Amniotic epithelial cell (primary cell): ENCODE measurements at places on chromosomes 16 and 17.

DNA sequence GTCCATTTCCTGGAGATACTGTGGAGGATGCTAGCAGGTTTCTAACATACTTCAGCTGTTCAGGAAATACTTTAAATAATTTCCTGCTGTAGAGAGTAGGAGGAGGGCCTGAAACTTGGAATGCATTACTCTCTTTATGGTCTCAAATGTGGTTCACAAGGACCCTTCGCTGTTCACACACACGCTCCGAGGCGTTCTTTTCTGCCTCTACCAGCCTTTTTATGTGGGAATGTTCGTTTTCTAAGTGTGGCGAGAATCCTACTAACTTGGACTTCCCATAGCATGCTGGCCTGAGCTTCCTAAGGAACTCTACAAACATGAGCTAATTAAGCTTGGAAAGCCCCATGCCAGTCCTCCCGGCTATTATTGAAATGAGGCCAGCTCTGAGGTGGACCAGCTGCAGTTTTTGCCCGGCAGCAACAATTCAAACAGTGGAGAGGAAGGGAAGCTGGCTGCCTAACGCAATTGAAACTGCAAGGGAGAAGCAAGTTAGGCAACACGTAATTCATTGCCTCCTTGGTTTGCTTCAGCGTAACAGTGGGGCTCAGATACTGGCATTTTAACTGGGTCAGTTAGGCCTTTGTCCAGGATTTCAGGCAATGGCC lies 18.9 kb downstream of the KPNA2 start:
- DNase-seq: peak; percentile 31

DNA sequence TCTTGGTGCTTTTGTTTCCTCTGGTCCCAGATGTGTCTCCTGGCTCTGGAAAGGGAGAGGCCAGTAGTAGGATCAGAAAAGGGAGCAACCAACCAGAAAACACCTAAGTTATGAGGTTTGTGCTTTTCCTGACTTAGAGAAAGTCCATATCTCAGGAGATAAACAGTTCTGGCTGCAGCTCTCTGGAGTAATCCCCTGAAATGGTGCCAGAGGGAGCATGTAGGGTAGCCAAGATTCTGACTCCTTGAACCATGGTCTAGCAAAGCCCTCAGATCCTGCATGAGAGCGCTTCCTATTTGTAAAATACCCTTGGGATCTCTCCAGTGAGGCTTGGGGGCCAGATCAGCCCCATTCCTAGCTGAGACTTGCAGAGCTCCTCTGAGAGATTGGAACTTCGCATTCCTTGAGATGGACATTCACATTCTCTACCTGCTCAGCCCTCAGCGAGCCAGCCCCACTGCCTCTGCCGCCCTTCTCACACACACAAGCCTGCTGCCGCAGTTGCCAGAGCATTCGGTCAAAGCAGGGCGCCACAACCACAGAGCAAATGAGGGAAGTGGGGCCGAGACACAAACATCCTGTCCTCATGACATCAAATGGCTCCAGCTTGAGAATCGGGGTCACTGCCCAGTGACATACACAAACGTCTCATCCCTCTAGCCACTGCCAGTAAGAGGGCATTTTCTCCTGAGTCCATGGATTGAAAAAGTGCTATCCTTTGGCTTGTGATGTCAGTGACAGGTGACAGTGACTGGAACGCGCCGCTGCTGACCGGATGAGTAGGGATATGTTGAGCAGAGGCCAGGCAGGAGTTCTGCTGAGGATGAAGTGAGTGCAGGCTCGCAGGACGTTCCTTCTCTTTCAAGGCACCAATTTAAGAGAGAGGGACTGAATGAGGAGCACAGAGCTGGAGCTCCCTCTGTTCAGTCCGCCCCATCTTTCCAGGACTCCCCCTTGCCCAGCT lies 5.0 kb downstream of the ABHD15 start:
- peak; percentile 66 for DNase-seq

DNA sequence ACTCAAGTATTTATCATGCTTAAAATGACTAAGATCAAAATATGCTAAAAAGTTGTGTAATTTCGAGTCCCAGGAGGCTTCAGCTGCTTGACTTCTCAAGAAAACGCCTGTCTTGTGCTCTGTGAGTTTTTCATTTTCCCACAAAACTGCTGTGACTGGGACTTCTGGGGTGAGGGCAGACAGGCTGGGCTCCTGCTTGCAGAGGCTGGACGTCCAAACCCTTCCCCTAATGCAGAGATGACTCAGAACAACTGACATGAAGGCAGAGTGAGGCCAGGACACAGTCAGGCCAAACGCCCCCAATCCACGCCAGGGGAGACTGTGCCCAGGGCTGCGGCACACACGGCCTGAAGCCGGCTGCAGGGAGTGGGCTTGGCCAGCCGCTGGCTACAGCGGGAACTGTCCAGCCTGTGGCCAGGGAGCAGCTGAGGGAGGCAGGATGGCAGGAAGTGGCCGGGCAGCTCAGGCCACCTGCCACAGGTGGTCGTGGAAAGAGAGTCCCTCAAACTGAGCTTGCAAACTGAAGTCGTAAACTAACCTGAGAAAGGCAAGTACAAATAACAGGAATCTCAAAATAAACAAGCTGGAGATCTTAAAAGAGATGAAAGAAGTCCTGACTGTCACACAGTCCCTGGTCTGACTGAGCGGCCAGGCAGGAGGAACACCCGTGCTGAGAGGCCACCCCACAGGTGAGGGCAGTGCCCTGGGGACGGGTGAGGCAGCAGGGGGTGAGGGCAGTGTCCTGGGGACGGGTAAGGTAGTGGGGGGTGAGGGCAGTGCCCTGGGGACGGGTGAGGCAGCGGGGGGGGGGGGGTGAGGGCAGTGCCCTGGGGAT lies 21.3 kb upstream of the HEXD start:
- peak; percentile 75 for DNase-seq

GRCh38 chr17:79803997-79804855 lies 7.3 kb upstream of the CBX8 start:
- DNase-seq: peak; percentile 22

GRCh38 chr17:56064506-56064905 lies 88.8 kb upstream of the ANKFN1 start:
- no peak for DNase-seq

- no peak for DNase-seq
Observed at GRCh38 chr17:56034197-56034635, 119.1 kb upstream of the ANKFN1 start.

DNA sequence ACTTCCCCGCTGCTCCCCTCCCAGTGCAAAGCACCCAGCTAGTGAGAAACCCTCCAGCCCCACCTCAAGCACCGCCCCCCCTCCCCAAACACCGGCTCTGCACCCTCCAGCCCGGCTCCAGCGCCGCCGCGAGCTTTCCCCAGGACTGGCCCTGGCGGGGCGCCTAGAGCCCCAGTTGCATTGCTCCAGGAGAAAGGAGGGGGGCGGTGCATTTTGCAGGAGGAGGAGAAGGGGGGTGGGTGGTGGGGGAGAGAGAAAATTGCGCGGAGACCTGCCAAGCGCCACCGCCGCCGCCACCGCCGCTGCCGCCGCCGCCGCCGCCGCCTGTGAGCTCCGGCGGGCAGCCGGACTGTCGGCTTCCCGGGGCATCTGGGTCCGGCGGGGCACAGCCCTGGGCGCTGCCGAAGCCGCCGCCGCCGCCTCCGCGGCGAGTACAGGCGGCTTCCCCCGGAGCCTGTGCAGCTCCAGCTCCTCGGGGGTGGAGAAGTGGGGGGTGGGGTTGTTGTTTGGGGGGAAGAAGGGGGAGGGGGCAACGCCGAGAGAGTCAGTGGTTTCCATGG lies 333 bp upstream of the NOG start:
- no peak for DNase-seq

GRCh38 chr17:51010173-51010675 lies 110.4 kb downstream of the SPAG9 start:
- DNase-seq: no peak

DNA sequence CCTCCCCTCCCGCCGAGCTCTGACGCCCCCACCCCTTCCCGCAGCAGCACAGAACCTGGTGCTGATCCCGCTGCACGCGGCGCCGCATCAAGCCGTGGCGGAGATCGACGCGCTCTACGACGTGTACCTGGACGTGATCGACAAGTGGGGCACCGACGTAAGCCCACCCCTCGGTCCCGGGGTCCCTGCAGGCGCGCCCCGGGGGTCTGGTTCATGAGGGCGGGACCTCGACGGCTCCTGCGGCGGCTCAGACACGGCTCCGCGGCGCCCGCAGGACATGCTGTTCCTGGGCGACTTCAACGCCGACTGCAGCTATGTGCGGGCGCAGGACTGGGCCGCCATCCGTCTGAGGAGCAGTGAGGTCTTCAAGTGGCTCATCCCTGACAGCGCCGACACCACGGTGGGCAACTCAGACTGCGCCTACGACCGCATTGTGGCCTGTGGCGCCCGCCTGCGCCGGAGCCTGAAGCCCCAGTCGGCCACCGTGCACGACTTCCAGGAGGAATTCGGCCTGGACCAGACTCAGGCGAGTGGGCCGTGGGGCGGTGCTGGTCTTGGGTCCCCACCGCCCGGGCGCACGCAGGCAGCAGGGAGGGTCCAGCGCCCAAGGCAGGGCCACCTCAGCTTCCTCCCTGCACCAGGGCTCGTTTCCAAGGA lies 1.4 kb downstream of the DNASE1L2 start:
- DNase-seq: no peak

- DNase-seq: no peak
Observed at GRCh38 chr16:82728901-82729300, 102.1 kb downstream of the CDH13 start.

- peak; percentile 16 for DNase-seq
Observed at GRCh38 chr17:65595071-65595656, 33.7 kb upstream of the AXIN2 start.

DNA sequence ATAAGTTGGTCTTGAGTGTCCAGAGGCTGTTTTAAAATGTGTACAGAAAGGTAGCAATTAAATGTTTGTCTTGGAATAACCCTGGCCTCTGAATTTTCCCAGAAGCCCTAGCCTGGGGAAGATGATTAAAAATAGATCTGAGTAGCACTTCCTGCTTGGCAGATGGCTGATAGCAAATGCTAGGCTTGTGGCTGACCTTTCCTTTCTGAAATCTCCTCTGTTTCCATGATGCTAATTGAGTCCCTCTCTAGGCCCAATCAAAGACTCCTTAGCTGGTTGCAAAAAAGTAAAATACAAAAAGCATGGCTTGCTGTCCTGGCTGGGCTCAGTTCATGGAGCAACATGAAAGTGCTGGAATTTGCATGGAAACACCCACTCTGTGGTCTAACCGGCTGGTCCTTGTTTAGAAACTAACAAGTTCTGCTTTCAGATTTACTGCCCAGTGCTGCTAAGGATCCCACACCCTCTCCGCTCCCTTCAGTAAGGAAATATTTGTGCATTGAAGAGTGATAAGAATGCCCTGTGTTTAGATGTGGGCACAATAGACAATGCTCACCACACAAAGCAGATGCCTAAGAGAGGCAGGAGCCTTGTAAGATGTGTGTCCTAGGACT lies 40.8 kb downstream of the YPEL2 start:
- peak; percentile 96 for DNase-seq

DNA sequence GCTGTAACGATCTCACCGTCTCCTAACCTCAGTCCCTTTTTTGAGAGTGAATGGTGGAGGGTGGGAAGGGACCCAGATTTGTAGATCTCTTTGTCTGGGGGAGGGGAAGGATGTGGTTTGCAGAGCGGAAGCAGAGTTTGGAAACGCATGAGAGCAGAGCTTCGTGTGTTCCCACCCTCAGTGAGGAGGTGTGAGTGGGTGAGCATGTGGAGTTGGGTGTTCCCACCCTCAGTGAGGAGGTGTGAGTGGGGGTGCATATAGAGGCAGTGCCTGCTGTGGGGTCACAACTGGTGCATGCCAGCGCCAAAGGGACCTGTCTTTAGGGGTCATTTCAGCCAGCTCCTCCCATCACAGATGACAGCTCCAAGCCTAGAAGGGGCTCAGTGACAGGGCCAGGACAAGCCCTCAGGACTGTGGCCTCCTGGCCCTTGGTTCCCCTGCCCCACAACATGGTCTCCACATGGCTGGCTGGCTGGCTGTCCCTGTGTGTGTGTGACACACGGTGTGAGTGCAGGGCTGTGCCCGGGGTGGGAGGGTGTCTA lies 1.8 kb upstream of the CISD3 start:
- DNase-seq: no peak

DNA sequence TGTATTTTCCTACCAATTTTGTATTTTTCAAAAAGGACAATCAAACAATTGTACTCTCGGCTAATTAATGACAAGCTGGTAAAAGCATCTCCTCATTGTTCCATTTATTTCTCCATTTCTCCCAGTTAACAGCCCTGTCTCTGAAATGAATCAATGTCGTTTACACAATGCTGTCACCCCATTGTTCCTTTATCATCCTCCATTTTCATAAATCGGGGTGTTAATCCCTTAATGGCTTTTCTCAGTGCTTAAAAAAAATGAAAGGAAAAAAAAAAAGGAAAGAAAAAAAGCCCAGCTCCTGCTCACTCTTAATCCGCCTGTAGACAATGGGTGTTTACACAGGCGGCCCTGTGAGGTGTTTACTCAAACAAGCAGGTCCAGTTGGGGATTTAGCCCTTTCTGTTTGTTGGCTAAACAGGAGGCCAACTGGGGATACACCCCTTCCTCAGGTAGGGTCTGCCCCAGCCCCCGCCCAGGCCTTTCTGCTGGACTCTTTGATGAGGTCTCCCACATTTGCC lies 86.8 kb upstream of the SALL1 start:
- no peak for DNase-seq

DNA sequence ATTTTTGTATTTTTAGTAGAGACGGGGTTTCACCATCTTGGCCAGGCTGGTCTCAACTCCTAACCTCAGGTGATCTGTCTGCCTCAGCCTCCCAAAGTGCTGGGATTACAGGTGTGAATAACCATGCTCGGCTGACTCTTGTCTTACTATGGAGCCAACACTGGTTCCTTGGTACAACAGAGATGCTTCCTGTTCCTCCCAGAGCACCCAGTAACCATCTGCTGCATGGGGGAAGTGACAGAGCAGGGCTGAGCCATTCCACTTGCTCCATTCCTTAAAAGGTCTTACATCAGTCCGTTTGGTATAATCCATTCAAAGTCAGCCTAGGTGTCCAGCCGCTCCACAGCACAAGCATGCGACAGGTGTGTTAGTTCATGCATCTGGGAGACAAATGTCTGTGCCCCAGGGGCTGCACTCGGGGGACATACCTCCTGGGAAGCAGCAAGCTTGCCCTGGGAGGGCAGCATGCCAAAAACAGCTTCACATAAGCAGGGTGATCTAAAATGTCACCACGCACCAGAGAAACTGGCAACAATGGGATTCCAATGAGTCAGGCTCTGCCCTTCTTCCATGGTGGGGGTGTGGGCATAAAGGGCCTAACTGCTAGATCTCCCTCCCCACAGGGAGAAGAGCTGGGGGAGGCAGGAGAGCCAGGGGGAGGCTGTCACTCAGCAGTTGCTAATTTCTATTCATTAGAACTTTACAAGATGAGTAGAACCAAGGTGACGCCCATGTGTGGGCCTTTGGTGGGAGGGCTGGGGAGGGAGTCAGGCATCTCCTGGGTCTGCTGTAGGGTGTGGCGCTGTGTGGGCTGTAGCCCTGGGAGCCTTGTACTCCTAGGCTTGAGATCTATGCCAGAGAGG lies 35.5 kb downstream of the PIPOX start:
- no peak for DNase-seq

DNA sequence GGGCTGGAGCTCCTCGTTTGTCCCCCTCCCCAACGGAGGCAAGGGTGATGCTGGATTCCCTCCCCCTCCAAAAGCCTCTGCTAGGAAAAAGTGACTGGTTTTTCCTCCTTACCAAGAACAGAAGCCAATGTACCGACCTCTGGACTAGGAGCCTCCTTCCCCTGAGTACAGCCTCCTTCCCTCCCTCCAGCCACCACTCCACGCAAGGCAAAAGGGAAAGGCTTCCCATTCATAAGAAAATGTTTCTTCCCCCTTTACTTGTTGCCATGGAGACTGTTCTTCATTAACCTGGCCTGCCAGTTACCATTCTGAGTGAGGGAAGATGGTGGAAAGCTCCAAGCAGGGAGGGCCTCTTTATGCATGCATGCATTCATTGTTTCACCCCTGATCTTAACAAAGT lies 4.3 kb upstream of the PIMREG start:
- no peak for DNase-seq
